Lower lobe of right lung (tissue), 2 donors: ENCODE measurements at places on chromosomes 5 and 9. TPM values are rescaled to one million over a fixed set of nuclear protein-coding genes. Genes with fewer than 3 reads are reported as not detected.

DNA sequence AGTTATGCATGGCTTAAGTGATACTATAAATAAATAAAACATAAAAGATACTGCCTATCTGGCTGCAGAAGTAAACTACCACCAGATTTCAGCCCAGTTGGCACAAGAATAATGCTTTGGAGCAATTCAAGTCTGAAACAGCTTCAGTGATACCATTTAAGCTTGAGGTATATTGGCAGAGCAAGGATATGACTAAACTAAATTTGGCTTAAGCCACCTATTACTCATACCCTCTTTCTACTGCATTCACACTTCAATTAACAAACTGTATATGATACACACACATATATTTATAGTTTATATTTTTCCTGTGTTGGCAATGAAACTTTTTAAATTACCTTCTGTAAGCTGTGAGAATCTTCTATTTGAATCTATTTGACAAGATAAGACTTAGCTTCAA lies 431.9 kb downstream of the ANXA1 start:
- no peak overlapping the region for H3K27ac ChIP-seq
- no peak for DNase-seq
- no peaks in the 10 kb centered on the region for H3K4me1 ChIP-seq
- H3K36me3 ChIP-seq, result no peaks in the 10 kb centered on the region
- H3K4me3 ChIP-seq, result no peak overlapping the region
- H3K27me3 ChIP-seq, result no peaks in the 10 kb centered on the region

GRCh38 chr5:79330071-79330470 lies 94.1 kb downstream of the JMY start:
- H3K27me3 ChIP-seq, result no peaks in the 10 kb centered on the region
- no peak overlapping the region for H3K27ac ChIP-seq
- no peaks in the 10 kb centered on the region for H3K4me1 ChIP-seq

- no peak overlapping the region for H3K27ac ChIP-seq
- no peak for DNase-seq
- H3K36me3 ChIP-seq, result no peaks in the 10 kb centered on the region
- H3K4me3 ChIP-seq, result no peak overlapping the region
- no peaks in the 10 kb centered on the region for H3K4me1 ChIP-seq
These were observed 88.4 kb upstream of the RGS7BP start for GRCh38 chr5:64417390-64417789.

DNA sequence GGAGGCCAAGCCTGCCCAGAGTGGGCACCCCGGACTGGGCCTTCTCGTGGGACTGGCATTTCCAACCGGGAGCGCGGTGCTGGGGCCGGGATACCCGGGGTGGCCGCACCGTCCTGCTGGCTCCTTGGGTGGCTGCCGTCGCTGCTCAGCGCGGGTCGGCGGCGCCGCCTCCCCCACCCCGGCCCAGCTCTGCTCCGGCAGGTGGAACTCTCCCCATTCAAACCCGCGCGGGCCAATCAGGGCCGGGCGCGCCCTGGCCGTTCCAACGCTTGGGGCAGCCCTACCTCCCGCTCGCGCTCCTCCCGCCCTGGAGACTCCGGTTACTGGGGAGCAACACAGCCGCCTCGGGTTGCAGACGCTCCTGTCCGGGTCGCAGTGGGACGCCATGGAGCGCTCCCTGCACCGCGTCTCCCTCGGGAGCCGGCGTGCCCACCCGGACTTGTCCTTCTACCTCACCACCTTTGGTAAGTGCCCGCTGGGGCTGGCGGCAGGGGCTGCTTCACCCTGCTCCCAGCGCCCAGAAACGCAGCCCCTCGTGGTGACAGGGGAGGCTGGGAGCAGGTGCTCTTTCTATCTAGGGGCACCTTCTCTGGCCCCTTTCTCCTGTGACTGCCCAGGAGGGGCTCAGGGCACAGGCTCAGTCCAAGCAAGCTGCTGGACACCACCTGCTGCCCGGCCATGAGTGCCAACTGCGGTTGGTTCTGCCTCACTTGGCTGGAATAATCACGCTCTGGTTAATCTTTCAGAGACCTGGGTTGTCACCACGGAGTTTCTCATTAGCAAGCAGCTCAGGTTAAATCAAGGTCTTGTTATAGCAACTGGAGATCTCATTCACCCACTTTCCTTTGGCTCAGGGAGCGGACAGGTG lies at the start of gene RGS3:
Gene RGS3 (plus strand): TSS at position 310 of the 868 bp plus-strand sequence. CDS start 76 bp downstream, at position 386.
- no peaks in the 10 kb centered on the region for H3K36me3 ChIP-seq
- no peak within 1 kb of the TSS for H3K27ac ChIP-seq
- H3K27me3 ChIP-seq, result no peaks in the 10 kb centered on the region
- H3K4me3 ChIP-seq, result peak within 1 kb of the TSS; percentile 50

The TOR2A gene
- total RNA-seq, result 16.5 TPM

The IER5L gene
- total RNA-seq, result 8.7 TPM

- H3K4me3 ChIP-seq, result no peak overlapping the region
- H3K27ac ChIP-seq, result no peak overlapping the region
- H3K4me1 ChIP-seq, result peaks cover 27% of the 10 kb centered on the region
- DNase-seq, result no peak
- no peaks in the 10 kb centered on the region for H3K36me3 ChIP-seq
- H3K27me3 ChIP-seq, result no peaks in the 10 kb centered on the region
These were observed 6.9 kb upstream of the UBAC1 start for GRCh38 chr9:135968083-135968476.

The ENC1 gene
- total RNA-seq, result 18.8 TPM

DNA sequence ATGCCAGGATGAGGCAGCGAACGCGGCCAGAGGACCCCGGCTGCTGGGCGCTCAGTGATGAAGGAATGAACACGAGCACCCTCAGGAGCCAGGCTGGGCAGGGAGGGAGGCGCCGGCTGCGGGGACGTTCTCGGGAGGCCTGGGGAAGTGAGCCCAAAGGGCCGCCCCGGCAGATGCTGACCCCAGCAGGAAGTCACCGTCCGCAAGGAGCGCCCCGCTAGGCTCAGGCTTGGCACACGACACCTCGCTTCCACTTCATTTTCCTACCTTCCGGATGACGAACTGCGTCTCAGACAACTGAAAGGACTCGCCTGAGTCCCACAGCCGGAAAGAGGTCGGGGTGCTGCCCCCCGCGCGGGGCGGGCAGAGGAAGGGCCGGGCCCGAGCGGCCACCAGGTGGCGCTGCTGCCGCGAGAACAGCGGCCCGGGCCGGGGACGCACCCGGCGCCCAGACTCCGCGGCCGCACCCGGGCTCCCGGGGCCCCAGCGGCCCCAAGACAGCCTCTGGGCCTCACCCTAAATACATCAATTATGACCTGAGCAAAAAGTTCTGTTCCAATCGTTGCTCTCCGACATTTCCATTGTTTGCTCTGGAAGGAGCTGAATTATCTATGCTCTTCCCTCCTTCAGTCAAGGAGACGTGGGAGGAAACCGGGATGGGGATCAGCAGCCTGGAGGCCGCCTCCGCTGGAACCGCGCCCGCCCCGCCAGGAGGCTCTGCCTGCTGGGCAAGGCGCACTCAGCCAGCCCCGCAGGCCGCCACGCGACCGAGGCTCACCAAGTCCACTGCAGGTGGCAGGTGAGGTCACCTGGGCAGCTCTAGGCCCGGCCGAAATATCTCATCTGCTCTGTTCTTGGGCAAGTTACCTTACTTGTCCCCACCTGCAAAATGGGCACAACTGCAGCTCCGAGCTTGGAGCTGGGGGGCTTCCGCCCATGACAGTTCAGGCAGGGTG lies 107.0 kb downstream of the ZNF354C start:
- H3K27ac ChIP-seq, result no peak overlapping the region
- no peaks in the 10 kb centered on the region for H3K36me3 ChIP-seq
- H3K4me3 ChIP-seq, result peak overlapping the region; percentile 40
- DNase-seq, result peak; percentile 59

- DNase-seq, result no peak
- H3K36me3 ChIP-seq, result peaks cover 8% of the 10 kb centered on the region
- no peak overlapping the region for H3K27ac ChIP-seq
These were observed 1.2 kb upstream of the BTF3 start for GRCh38 chr5:73496984-73497457.

The GABRA1 gene
- total RNA-seq, result not detected

The BARHL1 gene
- total RNA-seq, result not detected

DNA sequence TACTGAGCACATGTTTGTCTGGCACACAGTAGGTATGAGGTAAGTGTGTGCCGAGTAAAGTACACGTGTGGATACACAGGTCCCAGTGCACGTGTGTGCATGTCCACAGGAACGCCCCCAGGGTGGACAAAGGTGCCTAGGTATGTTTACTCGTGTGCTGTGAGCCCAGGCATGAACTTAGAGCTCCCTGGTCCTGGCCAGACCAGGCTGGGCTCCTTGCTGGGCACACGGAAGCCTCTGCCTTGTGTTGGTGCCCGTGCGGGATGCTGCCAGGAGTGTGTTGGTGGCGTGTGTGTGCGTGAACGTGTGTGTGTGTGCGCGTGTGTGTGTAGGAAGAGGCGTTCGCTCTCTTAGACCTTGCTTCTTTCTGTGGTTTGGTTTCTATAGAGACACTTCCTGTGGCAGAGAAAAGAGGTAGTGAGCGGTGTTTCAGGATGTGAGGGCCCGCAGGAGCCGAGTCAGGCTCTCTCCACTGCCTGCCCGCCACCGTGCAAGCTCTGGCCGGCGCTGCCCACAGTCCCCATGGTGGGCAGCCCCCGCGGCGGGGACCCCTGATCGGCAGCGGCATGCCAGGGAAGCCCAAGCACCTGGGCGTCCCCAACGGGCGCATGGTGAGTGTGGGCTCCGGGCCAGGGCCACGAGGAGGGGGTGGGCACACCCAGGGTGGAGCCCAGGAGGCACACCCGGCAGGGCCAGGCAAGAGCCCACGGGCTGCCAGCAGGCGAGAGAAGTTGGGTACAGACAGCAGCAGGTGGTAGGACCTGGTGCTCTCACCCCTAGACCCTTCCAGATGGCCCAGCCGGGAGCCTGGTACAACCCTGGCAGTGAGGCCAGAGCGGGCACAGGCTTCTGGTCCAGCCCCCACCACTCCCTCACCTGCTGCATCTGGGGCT lies at the start of gene RGS14:
Gene RGS14 (plus strand): TSS at position 466 of the 893 bp plus-strand sequence. CDS start 101 bp downstream, at position 567.
- H3K36me3 ChIP-seq, result no peaks in the 10 kb centered on the region
- peaks cover 41% of the 10 kb centered on the region for H3K4me1 ChIP-seq
- no peaks in the 10 kb centered on the region for H3K27me3 ChIP-seq
- peak; percentile 77 for DNase-seq
- H3K4me3 ChIP-seq, result peak within 1 kb of the TSS; percentile 62

The PCDHA1 gene
- total RNA-seq, result not detected

GRCh38 chr5:152218694-152219093 lies 186.4 kb downstream of the NMUR2 start:
- no peaks in the 10 kb centered on the region for H3K27me3 ChIP-seq
- H3K36me3 ChIP-seq, result no peaks in the 10 kb centered on the region
- no peak for DNase-seq
- no peak overlapping the region for H3K4me3 ChIP-seq
- no peaks in the 10 kb centered on the region for H3K4me1 ChIP-seq
- no peak overlapping the region for H3K27ac ChIP-seq

The PCDHB9 gene
- total RNA-seq, result 3.0 TPM

DNA sequence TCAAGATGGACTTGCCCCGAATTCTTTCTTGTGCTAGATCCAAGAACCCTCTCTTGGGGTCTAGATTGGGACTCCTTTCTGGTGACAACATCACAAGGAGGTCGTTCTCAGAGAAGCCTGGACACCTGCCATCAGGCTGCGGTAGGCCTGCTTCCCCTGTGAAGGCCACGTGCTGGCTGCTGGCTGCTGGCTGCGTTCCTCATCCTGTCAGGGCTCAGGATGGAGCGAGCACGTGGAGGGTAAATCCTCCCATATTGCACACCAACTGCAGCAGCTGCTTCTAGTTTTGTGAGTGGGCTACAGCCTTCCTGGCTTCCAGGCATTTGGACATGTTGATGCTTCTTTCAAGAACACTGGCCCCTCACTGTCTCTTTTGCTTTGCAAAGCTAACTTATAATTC lies 95.6 kb downstream of the HSPA4 start:
- H3K27ac ChIP-seq, result no peak overlapping the region
- no peak overlapping the region for H3K4me3 ChIP-seq
- DNase-seq, result no peak
- no peaks in the 10 kb centered on the region for H3K36me3 ChIP-seq
- H3K27me3 ChIP-seq, result no peaks in the 10 kb centered on the region
- H3K4me1 ChIP-seq, result peaks cover 6% of the 10 kb centered on the region

The PTGS1 gene
- 14.9 TPM for total RNA-seq

The C9 gene
- 0.27 TPM for total RNA-seq

DNA sequence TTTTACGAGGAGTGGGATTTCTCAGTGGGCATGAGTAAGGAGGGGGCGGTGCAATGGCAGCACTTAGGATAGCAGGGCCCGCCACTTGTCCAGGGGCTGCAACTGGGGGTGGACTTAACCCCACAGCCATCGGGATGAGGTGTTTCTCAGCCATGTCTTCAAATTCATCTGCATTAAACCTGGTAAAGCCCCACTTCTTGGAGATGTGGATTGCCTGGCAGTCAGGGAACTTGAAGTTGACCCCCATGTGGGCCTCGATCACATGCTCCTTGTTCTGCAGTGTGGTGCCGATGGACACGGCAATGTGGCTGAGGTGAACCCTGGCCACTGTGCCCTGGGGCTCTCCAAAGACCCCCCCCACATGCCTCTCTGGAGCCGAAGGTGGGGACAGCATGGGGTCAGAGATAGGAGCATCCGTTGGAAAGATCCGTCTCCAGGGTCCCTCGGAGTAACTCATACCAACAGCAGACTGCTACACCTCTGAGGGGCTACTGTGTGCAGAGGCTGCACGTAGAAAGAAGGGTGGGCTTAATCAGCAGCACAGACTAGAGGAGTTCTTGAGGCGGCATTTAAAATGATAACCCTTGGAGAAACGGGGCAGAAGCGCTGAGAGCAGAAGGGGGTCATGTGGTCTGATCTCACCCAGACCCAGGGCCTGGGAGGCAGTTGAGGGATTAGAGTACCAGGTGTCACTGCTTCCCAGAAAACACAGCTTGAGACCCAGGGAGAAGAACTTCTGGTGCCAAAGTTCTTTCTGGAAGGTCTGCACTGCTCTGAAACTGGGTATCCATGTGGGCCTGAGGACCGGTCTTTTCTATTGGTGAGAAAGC lies 141.4 kb downstream of the MTX3 start:
- no peak for DNase-seq
- no peak overlapping the region for H3K4me3 ChIP-seq
- H3K27ac ChIP-seq, result no peak overlapping the region
- H3K4me1 ChIP-seq, result no peaks in the 10 kb centered on the region
- H3K36me3 ChIP-seq, result no peaks in the 10 kb centered on the region

DNA sequence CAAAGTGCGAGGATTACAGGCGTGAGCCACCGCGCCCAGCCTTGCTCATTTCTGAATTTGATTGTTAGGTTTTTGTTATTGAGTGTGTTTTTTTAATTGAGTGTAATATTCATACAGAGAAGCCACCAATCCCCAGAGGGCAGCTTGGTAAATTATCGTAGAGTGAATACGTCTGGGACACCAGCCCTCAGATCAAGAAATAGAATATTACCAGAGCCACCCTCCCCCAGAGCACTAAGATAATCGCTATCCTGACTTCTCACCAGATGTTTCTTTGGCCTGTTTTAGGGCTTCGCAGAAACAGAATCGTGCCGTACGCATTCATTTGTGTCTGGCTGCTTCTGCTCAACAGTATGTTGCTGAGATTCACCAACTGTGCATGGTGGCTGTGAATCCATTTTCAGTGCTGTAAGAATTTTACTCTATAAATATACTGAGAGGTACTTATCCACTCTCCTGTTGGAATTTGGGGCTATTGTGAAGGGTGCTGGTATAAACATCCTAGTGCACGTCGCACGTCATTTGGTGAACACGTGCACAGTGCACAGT lies 37.8 kb upstream of the RUFY1 start:
- H3K27ac ChIP-seq, result no peak overlapping the region
- H3K4me3 ChIP-seq, result no peak overlapping the region
- no peaks in the 10 kb centered on the region for H3K36me3 ChIP-seq
- H3K4me1 ChIP-seq, result no peaks in the 10 kb centered on the region

The TEK gene
- total RNA-seq, result 56.3 TPM

The PCDHA4 gene
- total RNA-seq, result 0.59 TPM

The DMRTA1 gene
- total RNA-seq, result 1.7 TPM

The NDST1 gene
- total RNA-seq, result 117 TPM

- peaks cover 14% of the 10 kb centered on the region for H3K4me1 ChIP-seq
- no peaks in the 10 kb centered on the region for H3K36me3 ChIP-seq
- no peak overlapping the region for H3K27ac ChIP-seq
- H3K4me3 ChIP-seq, result no peak overlapping the region
- H3K27me3 ChIP-seq, result no peaks in the 10 kb centered on the region
These were observed 62.4 kb downstream of the NDST1 start for GRCh38 chr5:150570333-150570732.

The COL23A1 gene
- 1.2 TPM for total RNA-seq
